CD4-positive, alpha-beta T cell treated with Interleukin-15 for 1 hour (primary cell): ENCODE measurements at places on chromosomes 16 and 17.
A peak's percentile ranks its signal among the peaks of the same experiment; 100 is the strongest.

DNA sequence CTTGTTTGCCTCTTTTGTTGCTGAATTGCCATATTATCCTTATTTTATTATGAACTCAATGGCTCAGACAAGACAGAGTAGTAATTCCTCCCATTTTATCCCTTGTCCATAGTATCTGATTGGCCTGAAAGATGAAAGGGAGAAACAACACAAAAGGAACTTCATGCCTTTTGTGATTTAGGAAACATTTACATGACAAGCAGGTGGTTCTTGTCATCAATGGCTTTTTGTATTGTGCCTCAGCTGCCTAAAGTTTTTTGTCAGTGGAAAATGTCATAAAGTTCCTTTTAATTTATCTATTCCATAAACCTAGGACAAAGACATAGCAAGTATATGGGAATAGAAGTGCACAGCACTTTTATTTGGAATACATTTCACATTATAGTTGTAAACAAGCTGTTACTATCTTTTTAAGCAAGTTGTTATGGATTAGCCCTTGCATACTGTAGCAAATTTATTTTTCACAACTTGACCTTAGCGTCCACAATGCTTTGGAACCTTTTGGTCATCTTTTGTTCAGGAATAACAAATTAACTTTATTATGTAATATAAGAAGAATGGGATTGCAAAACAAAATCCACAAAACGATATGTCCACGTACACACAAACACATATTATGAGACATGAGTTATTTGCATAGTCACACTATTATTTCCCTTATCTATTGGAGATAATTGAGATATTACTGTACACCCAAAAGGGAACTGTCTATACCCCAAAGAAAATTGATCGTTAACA lies 12.4 kb upstream of the MPHOSPH6 start:
- no peak for DNase-seq

- no peak for DNase-seq
These were observed 183.5 kb downstream of the KCNJ2 start for GRCh38 chr17:70352834-70353233.

DNA sequence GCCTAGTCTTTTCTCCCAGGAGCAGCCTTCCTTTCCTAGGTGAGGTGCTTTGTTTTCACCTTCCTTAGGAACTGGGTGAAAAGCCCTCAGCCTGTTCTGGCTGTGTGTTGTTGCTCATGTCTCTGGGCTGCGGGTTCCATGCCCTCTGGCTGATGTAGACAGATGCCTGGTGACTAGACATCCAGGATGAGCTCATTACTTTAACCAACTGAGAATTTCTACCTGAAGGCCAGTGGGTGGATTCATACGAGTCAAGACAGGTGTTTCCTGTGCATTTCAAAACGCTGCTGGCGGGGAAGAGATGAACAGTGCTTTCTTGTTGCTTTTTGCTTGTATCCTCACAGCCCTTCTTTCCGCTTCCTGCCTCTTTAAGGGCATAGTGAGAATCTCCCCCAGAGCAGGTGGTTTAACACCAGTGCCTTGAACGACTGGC lies 22.3 kb downstream of the SAP30BP start:
- peak; percentile 55 for DNase-seq

DNA sequence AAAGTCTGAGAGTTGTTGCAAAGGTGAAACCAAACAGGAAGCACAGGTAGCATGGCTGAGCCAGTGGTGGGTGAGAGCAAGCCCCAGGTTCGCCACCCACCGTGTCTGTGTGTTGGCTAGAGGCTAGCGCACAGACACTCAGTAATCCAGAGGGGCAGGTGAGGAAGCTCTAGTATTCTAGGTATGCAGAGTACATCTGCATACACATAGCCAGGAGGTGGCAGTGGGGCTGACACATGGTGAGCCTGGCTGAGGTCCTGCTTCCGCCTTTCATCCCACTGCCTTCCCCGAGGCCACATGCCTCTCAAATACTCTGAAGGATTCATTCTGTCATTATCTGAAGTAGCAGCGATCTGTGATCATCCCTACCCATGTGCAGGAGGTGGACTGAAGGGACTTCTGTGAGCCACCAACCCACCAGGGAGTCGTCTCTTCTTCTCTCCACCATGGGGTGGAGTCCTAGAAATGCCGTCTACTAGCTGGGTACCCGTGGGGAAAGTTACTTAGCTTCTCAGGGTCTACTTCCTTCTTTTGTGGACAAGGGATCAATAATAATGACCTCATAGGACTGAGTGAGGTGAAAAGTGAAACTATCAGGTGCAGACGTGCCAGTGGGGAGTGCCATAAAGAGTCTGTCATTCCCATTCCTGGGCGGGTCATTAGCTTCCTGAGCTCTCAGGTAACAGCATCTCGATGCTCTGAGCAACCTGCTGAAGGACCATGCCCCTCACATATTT lies 36.0 kb upstream of the ICAM2 start:
- no peak for DNase-seq

GRCh38 chr17:78179372-78179771 lies 7.5 kb downstream of the TK1 start:
- DNase-seq = peak; percentile 31

- DNase-seq = no peak
These were observed 6.5 kb downstream of the ALOX15 start for GRCh38 chr17:4634976-4635375.

GRCh38 chr16:12781777-12782176 lies 21.9 kb downstream of the CPPED1 start:
- no peak for DNase-seq

GRCh38 chr17:8695916-8696415 lies 48.7 kb downstream of the CCDC42 start:
- DNase-seq = no peak

DNA sequence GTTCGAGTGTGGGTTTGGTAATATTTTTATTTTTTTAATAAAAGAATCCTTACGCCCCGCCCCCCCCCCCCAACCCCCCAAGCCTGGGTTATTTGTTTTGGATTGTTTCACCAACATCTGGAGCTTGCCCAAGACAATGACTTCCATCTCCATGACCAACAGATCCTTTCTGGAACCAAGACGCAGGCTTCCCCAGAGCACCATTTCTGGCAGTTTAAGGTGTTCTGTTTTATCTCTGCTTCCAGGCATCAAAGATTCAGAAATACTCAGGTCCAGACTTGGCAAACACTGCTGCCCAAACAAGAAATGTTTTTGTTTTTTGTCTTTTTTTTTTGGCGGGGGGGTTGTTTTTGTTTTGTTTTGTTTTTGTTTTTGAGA lies 56.1 kb downstream of the PLXDC1 start:
- DNase-seq = no peak

- DNase-seq = no peak
These were observed 19.9 kb downstream of the ERCC4 start for GRCh38 chr16:13939821-13940220.

DNA sequence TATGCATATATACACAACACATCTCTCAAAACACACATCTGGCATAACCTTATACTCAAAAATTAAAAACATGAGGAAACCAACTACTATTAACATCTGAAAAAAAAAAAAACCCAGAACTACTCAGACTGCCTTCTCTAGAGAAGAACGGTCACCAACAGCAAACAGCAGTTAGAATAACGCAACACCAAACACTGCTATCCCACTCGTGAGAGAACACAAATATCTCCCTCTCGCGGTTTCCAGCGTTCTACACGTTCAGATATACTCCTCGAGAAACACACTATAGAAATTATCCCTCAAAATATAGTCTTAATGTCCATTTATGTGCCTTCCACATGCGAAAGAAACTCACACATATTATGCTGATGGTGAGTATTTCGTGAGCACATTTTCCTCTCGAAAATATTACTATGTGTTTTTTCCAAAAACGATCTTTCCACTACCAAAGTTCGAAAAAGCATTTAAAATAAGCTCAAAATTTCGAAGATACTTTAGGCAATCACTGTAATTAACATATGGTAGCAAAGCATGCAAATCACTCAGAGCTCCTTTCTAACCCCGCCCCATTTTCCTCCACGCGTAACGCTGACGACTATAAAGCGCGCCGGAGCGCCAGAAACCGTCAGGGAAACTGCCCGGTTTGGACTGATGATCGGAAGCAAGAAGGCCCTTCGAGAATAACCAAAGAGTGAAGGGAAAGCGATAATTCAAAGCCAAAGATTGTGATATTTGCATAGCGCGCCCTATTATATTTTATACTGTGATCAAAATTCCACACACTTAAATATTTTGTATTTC lies 60.1 kb downstream of the TEX14 start:
- DNase-seq = peak; percentile 96

DNA sequence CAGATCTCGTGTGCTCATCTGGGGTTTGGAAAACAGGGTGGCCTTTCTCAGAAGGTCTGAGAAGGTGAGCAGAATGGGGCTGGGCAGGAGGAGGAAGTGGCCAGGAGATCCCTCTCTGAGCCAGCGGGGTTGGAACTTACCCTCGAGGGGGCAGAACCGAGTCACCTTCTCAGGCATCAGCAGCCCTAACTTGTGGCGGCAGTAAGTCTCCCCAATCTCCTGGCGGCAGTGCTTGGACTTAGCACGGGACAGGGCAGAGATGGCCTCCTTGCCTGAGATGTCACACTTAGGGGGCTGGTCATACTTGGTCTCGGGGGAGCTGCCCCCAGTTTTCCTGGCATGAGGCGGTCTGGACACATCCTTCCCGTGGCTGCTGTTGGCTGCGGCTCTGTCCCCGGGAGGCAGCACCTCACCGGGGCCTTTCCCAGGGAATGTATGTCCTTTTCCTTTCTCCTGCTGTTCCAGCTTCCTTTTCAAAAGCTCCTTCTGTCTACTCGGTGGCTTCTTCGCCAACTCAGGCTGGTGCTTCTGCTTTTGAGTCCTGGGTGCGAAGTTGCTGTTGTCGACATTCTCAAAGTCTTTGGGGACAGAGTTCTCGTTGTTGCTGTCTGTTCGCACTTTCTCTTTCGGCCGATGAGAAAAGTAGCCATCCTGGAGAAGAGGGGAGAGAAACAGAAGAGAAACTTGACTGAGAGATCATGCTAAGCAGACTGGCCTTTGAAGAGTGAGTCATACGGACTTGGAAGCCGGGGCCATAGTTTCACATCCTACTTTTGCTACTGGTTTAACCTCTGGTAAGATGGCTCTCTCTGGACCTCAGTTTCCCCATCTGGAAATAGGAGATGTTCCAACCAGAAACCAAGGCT lies 211.7 kb downstream of the XYLT1 start:
- DNase-seq = peak; percentile 43

GRCh38 chr17:77212081-77212832 lies 71.5 kb downstream of the SEC14L1 start:
- DNase-seq = peak; percentile 22

GRCh38 chr16:8173111-8173644 lies 417.1 kb downstream of the TMEM114 start:
- no peak for DNase-seq

- DNase-seq = no peak
These were observed 143.7 kb downstream of the ZNF18 start for GRCh38 chr17:11853321-11854151.

DNA sequence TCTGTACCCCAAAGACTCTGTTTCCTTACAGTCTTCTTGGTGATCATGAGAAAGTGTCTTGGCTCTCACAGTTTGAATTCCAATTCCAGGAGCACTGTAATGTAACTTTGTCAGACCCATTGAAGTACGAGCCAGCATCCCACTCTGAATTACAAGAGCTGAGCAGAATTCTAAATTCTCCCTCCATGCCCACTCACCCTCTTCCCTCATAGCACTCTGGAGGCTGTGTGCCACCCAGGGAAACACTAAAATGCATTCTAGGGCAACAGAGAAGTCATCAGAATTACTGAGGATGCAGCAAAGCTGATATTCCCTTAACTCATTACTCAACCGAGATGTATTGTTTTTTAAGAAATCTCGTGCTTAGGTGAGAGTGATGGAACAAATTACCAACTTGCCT lies 154.1 kb downstream of the SHISA9 start:
- no peak for DNase-seq

DNA sequence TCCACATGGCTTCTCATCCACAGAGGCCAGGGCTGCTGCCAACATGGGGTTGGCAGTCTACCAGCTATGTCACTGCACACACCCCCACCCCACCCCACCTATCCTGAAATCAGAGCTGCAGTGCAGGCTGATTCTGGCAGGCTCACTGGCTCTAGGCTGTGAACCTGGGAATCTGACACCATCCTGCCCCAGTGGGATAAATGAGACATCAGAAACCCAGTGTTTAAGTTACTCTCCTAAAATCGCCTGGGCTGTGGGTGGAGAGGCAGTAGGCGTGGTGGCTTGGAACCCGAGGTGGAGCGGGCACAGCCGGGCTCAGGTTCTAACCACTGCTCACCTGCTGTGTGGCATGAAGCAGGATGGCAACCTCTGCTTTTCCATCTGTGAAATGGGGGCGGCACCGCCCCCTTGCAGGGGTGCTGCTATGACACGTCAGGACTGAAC lies 5.6 kb downstream of the SLC38A8 start:
- DNase-seq = no peak

GRCh38 chr17:35089586-35090296 lies 26.2 kb upstream of the RFFL start:
- peak; percentile 48 for DNase-seq

DNA sequence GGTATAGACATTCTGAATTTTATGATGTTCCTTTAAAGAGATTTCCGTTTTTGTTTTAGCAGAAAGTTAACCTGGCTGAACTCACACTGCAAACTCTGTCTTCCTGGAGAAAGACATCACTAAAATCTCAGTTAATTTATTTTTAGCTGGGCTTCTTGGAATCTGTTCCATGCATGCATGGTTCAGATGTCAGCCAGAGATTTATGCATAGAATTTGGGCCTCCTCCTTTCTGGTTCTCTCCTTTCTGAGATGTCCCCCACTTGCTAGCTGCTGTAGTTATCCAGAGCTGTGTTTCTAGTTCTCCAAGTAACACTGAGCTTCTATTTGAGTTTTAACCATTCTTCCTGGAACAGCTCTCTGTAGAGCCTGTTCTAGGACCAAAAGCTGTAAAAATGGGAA lies 77.3 kb upstream of the TANC2 start:
- DNase-seq = no peak

- DNase-seq = peak; percentile 93
These were observed 5.3 kb upstream of the HIC1 start for GRCh38 chr17:2049333-2050299.

DNA sequence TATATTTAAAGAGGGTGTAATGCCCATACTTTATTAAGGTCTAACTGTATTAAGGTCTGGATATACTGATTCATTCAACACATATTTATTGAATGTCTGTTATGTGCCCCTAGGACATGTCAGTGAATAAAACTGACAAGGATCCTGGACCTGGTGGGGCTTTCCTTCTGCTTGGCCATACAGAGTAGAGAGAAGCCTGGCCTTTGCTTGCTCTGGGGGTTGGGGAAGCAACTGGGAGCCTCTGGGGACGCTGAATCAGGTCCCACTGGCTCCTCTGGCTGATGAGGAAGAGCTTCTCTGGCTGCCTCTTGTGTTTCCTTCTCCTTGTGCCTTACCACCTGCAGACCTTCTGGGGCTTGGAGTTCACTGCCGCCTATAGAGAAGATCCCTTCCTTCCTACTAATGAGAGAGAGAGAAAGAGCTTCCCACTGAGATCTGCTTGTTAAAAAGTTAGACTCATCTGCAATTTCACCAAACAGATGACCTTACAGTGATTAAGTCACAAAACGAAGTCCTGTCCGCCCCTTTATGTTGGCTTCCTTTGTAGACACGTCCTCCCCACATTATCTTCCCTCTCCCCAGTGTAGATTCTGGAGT lies 49.7 kb downstream of the MSI2 start:
- DNase-seq = no peak

DNA sequence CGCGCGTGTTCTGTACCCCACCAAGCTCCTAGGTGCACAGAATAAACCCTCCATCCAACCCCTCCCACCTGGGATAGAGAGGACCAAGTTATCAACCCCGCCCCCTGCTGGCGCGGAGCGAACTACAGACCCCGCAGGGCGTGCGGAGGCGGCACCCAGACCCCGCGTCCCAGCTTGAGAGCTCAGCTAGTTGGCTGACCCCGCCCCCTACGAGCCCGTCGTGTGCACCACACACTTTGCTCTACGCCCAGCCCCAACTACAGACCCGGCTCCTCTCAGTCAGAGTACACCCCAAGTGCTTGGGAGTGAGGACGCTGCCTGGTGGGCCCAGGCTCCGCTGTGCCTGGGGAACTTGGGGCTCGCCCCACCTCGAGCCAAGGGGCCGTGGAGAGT lies 1.5 kb downstream of the GRIN2A start:
- DNase-seq = no peak
